ENCODE measurements at places on chromosomes 4 and X.

DNA sequence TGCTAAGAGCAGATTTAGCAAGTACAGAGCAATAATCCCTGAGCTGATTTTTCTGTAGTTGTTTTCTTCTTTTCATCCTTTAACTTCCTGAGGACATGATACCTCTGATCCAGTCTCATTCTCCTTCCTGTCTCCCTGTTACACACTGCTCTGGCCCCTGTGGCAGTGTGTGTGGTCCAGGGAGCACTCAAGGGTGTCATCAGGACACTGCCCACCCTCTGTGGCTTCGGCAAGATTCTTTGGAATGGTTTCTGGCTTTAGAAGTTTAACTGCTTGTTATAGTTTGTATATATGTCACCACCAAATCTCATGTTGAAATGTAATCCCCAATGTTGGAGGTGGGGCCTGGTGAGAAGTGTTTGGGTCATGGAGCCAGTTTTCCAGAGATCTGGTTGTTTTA, 637.3 kb downstream of the BCOR start:
- DNase-seq = no peak

- no peak for DNase-seq
Measured at GRCh38 chr4:45063696-45064095, 337.3 kb upstream of the GNPDA2 start.

- DNase-seq = no peak
Measured at GRCh38 chr4:62288808-62289541, 1088.8 kb downstream of the ADGRL3 start.

- DNase-seq = no peak
Measured at GRCh38 chrX:77639820-77640219, 146.2 kb downstream of the ATRX start.

Data from ureter (tissue), 1 donor.